ENCODE measurements at places on chromosomes 7 and 10. TPM values are rescaled to one million over a fixed set of nuclear protein-coding genes. Genes with fewer than 3 reads are reported as not detected.

The TMEM254 gene
- total RNA-seq, result 9.3 TPM

The DAGLB gene
- 11.1 TPM for total RNA-seq

The POU6F2 gene
- not detected for total RNA-seq

The NUDT13 gene
- 1.4 TPM for total RNA-seq

The VWDE gene
- not detected for total RNA-seq

The CYP26A1 gene
- total RNA-seq, result 0.14 TPM

The COL28A1 gene
- total RNA-seq, result not detected

The OR2A1 gene
- not detected for total RNA-seq

The LEP gene
- 0.09 TPM for total RNA-seq

The C7orf57 gene
- total RNA-seq, result not detected

The RNF32 gene
- total RNA-seq, result 1.1 TPM

The SPDYE16 gene
- not detected for total RNA-seq

The OPN1SW gene
- total RNA-seq, result not detected

The OR2AE1 gene
- total RNA-seq, result 0.43 TPM

The UNCX gene
- not detected for total RNA-seq

The ARHGEF35 gene
- 1.3 TPM for total RNA-seq

The IRF5 gene
- not detected for total RNA-seq

The ZNF92 gene
- total RNA-seq, result 3.6 TPM

The SLC26A3 gene
- not detected for total RNA-seq

The NAT16 gene
- total RNA-seq, result not detected

The SUN1 gene
- 95.4 TPM for total RNA-seq

The SYCE1 gene
- total RNA-seq, result not detected

The SAP25 gene
- not detected for total RNA-seq

The PTPN12 gene
- total RNA-seq, result 24.6 TPM

The ZNF425 gene
- total RNA-seq, result 5.8 TPM

The ASAH2 gene
- 1.00 TPM for total RNA-seq

The AKR1C4 gene
- not detected for total RNA-seq

The UCN3 gene
- total RNA-seq, result not detected

The HTR7 gene
- total RNA-seq, result 2.4 TPM

The ZNF503 gene
- 4.7 TPM for total RNA-seq

The NPFFR1 gene
- total RNA-seq, result not detected

The ADGRA1 gene
- not detected for total RNA-seq

The DYDC1 gene
- not detected for total RNA-seq

The GNGT1 gene
- total RNA-seq, result 0.37 TPM

The CDHR3 gene
- total RNA-seq, result 3.8 TPM

The TUBB8 gene
- total RNA-seq, result under 0.01 TPM

The SGCE gene
- 84.4 TPM for total RNA-seq

The DDC gene
- not detected for total RNA-seq

The TMEM176A gene
- total RNA-seq, result 1.1 TPM

The ZKSCAN1 gene
- total RNA-seq, result 32.1 TPM

The NME8 gene
- total RNA-seq, result not detected

The SLC35G1 gene
- 3.7 TPM for total RNA-seq

The CDHR1 gene
- under 0.01 TPM for total RNA-seq

The PRSS37 gene
- total RNA-seq, result not detected

The ASZ1 gene
- not detected for total RNA-seq
